ENCODE measurements at places on chromosomes 7 and 10. TPM values are rescaled to one million over a fixed set of nuclear protein-coding genes. Genes with fewer than 3 reads are reported as not detected.

The GJC3 gene
- total RNA-seq, result 0.76 TPM

The CRTAC1 gene
- 0.20 TPM for total RNA-seq

The FFAR4 gene
- not detected for total RNA-seq

The C10orf143 gene
- 0.66 TPM for total RNA-seq

The PNLIPRP2 gene
- 1.1 TPM for total RNA-seq

The TMEM270 gene
- total RNA-seq, result 1.1 TPM

The GPNMB gene
- 2.8 TPM for total RNA-seq

The TFEC gene
- 0.12 TPM for total RNA-seq

The TFR2 gene
- total RNA-seq, result 11.8 TPM

The MACC1 gene
- total RNA-seq, result 9.8 TPM

GRCh38 chr10:45302573-45302972 lies 12.8 kb downstream of the OR13A1 start:
- no peak for DNase-seq

DNA sequence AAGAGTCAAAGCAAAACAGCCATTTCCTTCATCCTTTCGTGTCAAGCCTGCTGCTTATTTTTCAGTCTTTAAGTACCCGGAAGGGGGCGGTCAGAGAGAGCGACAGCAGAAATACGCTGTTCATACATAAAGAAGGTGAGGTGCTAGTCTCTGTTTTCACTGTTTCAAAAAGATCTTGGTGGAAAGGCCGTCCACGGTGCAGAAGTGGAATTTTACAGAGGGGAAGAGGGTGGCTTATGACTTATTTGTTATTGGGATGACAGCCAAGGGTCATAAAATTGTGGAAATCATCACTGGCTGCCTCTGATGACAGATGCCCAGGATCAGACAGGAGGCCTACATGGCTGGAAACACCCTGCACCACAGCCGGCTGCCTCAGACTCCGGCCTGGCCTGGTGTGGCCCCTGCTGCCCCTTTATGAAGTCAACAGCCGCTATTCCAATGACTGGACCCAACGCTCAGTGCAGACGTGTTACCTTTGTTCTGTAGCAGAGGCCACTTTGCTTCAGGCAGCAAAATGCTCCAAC lies 57.0 kb downstream of the HIPK2 start:
- DNase-seq, result no peak

- no peak for DNase-seq
Measured at GRCh38 chr7:141820067-141820466, 21.2 kb downstream of the PRSS37 start.

GRCh38 chr10:93452143-93452542 lies 30.0 kb downstream of the MYOF start:
- DNase-seq, result no peak

GRCh38 chr7:131425992-131426391 lies 98.3 kb downstream of the MKLN1 start:
- no peak for DNase-seq

DNA sequence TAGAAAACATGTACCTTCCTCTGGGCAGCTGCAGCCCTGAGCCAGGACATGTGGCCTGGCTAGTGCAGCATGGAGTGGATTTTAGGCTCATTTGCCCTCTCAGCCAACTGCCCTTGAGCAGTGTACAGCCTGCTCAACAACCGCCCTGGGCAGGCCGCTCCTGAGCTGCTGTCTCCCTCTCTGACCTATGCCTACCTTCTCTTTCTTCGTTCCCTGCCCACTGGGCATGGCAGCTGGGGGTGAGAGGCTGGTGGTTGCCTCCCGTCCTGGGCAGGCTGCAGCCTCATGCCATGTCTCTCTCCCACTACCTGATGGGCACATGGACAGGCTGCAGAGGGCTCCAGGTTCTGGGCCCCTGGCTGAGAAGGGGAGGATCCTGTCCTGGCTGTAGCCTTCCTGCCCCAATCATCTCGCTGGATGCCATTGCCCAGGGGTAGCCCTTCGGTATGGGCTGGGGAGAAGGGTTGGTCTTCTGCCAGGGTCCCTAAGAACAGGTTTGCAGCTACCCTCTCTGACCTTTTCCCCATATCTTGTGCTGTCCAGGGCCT lies 97.3 kb downstream of the NEURL1 start:
- DNase-seq, result no peak

- no peak for DNase-seq
Measured at GRCh38 chr7:23912065-23912464, 202.0 kb downstream of the STK31 start.

GRCh38 chr10:93259126-93259525 lies 185.4 kb downstream of the CYP26A1 start:
- DNase-seq, result no peak

DNA sequence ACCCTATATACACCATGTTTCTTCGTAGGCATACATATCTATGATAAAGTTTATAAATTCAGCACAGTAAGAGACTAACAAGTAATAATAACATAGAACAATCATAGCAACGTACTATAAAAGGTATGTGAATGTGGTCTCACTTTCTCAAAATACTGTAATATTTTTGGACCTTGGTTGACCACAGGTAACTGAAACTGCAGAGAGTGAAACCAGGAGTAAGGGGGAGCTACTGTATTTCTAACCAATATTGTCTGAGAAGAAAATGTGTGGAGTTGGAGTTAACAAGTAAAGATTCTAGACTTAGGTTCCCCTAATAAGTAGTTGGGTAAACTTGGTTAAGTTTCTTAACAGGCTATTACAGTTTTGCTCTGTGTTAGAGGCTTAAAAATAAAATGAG lies 72.1 kb downstream of the GNAI1 start:
- no peak for DNase-seq

DNA sequence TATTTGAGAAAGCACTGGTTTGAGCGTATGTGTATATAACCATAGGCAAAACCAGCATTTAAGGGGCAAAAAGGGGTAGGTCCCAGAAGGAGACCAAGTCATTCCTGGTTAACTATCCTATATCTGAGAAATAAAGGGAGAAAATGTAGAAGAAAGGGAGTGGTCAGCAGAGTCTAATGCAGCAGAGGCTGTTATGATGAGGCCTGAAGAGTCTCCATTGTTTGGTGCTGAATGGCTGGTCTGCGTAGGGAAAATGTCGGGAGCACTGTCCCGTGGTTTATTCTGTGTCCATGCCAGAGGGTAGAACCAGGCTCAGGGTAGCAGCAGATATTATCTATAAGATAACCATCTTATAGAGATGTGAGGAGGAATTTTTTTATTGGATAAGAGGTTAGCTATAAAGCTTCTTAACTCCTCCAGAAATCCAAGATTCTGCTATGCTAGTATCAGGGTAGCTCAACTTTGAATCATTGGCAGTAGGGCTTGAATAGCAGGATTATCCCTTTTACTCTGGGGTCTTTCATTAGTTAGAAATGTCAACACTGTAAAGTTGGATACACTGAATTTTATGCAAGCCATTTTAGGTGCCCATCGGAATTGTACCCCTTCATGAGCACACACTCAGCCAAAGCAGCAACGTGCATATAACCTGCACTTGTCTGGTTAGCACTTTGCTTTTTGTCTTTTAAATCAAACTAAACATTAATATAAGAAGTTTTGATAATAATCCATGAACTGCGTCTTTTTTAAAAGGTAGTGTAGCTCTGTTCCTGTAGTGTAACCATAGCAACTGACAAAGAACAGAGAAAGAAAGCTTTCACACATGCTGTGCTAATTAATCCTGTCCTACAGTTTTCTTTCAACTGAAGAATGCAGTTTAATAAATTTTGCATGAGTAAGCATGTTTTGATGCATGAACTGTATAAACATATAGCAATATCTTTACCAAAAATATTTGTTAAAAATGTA lies 312.0 kb upstream of the FZD1 start:
- no peak for DNase-seq

- DNase-seq, result no peak
Measured at GRCh38 chr7:130598056-130598455, 70.5 kb downstream of the COPG2 start.

DNA sequence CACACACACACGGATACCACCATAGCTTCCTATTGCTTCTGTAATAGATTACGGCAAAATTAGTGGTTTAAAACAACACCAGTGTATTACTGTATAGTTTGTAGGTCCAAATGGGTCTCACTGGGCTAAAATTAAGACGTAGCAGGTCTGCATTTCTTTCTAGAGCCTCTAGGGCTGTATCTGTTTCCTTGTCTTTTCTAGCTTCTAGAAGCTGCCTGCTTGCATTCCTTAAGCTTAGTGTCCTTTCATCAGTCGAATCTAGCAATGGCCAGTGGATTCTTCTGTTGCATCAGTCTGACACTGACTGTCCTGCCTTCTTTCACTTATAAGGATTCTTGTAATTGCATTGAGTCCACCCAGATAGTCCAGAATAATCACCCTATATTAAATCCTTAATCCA lies 882.3 kb downstream of the PCDH15 start:
- no peak for DNase-seq

- no peak for DNase-seq
Measured at GRCh38 chr7:2621061-2621828, 10.5 kb upstream of the TTYH3 start.

GRCh38 chr7:149510248-149510647 lies 12.6 kb upstream of the ZNF746 start:
- DNase-seq, result no peak

DNA sequence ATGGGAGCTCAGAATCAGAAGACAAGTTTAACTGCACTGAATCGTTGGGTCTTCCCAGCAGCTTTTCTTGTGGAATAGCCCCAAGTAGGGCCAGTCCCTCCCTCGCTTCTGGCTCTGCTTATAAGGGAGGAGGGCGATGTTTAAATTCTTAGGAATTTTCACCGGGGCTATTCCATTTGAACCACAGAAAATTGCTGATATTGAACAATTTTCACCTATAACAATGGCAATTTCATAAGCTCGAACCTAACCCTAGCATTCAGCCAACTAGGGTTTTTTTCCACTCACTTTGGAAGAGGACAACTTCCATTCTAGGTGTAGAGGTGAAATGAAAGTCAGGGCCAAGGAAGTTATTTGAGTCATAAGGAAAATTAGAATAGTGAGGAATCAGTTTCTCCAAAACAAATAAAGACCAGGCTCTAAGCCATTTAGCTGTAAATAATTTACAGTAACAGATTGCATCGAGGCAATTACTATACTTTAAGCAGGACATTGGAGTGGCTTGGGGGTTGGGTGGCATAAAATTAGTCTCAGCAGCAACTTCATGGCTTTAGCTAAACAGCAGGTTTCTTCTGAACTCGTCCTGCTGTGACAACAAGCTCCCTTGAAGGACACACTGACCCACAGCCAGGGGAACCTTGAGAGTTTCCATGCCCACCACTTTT lies 1.5 kb upstream of the ATP6V0A4 start:
- no peak for DNase-seq

DNA sequence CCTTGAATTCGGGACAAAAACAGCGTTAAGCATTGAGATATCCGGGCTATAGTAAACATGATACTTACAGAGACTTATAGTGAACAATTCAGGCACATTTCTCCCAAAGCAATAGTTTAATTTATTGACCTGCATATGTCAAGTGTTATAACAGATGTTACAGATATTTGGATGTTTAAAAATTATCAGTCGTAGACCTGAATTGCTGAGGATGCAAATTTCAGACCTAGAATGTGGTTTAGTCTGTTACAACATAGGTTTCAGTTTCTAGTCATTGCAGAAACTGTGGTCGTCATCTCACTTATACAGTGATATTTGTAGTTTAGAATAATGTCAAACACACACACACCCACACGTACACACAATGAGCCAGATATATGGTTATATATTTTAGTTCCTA lies 85.2 kb downstream of the VTI1A start:
- no peak for DNase-seq

DNA sequence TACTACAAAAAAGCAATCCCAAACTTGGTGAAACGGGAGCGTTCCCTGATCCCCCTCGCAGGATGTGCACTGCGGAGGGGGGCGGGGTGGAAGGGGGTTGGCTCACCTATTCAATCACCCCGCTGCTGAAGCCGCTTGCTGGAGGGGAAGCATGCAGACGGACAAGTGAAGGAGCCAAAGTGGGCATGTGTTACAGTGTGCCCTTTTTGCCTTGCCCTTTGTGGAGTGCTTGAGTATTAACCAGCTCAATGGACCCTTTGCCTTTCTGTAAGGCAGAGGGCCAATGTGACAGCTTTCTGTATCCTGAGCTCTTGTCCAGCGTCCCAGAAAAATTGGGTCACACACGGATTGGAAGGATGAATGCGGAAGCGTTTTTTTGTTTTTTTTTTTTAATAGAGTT lies 348.9 kb upstream of the NPSR1 start:
- DNase-seq, result no peak

DNA sequence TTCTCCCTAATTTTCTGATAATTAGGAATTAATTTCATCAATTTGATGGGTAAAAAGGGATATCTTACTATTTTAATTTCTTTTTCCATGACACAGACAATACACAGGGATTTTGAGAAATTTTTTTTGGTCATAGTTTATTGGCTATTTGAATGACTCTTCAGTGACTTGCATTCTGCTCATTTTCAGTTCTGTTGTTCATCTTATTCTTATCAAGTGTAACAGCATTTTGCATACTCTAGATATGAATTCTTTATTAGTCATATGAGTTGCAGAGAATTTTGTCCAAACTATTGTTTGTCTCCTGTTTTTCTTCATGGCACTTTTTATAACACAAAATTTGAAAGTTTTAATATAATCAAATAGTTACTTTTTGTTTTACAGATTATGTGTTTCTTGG lies 41.7 kb downstream of the MKLN1 start:
- no peak for DNase-seq

- DNase-seq, result no peak
Measured at GRCh38 chr7:158403013-158403821, 184.4 kb downstream of the PTPRN2 start.

DNA sequence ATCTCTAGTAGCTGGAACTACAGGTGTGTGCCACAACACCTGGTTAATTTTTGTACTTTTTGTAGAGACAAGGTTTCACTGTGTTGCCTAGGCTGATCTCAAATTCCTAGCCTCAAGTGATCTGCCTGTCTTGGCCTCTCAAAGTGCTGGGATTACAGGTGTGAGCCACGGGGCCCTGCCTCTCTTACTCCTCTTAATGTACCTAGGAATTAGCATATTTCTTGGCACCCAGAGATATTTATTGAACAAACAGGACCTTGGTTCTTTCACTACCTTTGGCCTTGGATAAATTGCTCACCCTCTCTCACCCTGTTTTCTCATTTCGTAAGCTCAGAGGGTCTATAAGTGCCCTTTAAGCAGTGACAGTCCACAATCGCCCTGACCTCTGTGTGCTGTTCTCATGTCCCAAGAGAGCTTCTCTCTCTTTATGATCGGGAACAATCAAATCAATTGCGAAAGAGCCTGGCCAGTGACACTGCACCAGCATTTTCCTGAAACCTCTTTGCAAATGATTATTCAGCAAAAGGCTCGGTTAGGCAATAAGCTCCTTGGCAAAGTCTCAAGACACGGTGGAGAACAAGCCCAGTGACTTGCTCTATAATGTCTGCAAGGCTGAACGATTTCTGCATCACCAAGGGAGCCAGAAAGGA lies 117.7 kb downstream of the APBB1IP start:
- DNase-seq, result no peak
